ENCODE measurements at places on chromosomes 7 and 10. TPM values are rescaled to one million over a fixed set of nuclear protein-coding genes. Genes with fewer than 3 reads are reported as not detected.

- DNase-seq: no peak
Measured at GRCh38 chr7:34269084-34269483, 363.7 kb downstream of the BMPER start.

- peak; percentile 29 for DNase-seq
Measured at GRCh38 chr10:31678575-31679516, 249.8 kb downstream of the ARHGAP12 start.

- no peak for DNase-seq
Measured at GRCh38 chr7:105963038-105963667, at the start of gene CDHR3. Gene CDHR3 (plus strand): TSS chr7:105963264. CDS start chr7:105963319, 55 bp downstream.

The CACNA2D1 gene
- 64.4 TPM for total RNA-seq

The COL17A1 gene
- total RNA-seq: under 0.01 TPM

The INHBA gene
- 4.1 TPM for total RNA-seq

- DNase-seq: no peak
Measured at GRCh38 chr7:99203092-99203491, 4.8 kb downstream of the KPNA7 start.

- no peak for DNase-seq
Measured at GRCh38 chr10:21758239-21758638, 224.2 kb downstream of the MLLT10 start.

The COL1A2 gene
- 2,400 TPM for total RNA-seq

GRCh38 chr7:8778459-8778858 is 345.1 kb downstream of the NXPH1 start:
- DNase-seq: no peak

- DNase-seq: no peak
Measured at GRCh38 chr10:54266395-54266794, 534.6 kb downstream of the PCDH15 start.

GRCh38 chr10:119807960-119808697 is 64.5 kb downstream of the MCMBP start:
- DNase-seq: peak; percentile 19

Data from fibroblast of lung (primary cell).